ENCODE measurements at places on chromosomes 1 and 21.

DNA sequence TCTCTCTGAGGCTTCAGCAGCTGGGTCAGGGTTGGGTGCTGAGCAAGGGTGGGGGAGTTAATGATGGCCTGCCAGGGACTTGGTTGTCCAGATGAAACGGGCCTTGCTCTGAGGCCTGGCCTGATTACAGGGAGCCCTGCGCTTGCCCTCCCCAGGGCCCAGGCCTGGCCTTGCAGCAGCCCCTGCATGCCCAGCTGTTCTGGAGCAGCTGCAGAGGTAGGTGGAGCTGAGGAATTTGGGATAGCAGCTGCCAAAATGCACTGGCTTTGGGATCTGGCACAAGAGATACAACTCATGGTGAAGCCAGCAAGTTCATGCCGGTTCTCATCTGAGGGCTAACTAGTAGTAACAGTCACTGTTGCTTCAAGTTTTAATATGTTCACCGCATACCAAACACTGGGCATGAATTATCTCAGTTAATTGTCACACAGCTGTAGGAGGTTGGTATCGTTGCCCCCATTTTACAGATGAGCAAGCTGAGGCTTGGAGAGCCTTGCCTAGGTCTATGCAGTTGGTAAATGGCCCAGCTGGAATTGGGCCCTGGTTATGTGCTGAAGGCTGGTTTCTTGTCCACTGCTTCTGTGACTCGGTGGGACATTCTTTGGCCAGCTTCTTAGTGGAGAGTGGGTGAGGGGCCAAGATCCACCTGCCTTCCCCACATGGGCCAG, 7.3 kb upstream of the SERINC2 start:
- no peak for DNase-seq

DNA sequence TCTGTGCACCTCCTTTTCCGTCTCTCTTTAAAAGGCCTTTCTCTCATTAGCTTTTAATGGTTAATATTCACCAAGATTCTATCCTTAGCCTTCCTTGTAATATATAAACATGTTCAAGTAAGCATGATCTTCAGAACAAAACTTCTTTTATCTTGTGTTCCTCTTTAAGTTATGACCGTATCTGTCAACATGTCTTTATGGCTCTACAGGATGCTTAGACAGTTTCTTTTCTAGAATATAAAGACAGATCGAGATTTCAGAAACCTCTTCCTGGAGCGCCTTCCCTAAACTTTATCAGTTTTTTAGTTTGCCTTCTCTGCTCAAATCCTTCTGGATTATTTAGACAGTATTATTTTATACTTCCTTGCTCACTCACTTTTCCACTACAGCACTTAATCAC, 7.2 kb downstream of the RO60 start:
- DNase-seq: no peak

DNA sequence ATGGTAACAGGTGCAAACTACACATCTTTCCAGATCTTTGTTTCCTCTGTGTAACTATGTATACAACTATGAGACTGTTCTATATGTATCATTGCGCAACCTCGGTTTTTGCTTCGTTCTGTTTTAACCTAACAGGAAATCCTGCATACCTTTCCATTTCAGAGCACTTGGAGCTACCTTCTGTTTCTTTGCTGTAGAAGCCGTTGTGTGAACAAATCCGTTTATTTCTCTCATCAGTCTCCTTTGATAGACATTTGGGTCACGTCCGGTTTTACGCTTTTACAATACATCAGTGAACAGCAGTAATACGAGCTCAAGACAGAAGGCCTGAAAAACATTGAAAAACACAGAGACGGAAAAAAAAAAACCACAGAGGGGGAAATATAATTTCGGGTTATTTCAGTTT, 10.5 kb downstream of the ATP5IF1 start:
- no peak for DNase-seq

DNA sequence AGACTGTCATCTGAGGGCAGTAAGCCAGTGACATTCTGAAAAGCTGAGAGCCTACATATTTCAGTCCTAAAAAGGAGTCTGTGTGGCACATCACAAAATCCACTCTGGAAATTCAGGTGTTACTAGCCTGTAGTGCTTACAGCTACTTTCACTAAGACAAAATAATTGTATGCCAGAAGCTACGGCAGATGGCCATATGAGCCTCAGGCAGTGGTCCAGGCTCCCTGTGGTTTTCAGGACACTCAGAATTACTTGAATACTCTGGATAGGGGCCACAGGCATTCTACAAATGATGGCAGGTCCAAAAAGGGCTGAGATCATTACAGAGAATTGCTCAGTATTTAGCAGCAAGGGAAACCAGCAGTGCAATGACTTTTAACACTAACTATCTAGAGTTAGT, 527.1 kb downstream of the MRPL39 start:
- no peak for DNase-seq

GRCh38 chr1:78892260-78892840, 114.2 kb downstream of the ADGRL4 start:
- DNase-seq: no peak

DNA sequence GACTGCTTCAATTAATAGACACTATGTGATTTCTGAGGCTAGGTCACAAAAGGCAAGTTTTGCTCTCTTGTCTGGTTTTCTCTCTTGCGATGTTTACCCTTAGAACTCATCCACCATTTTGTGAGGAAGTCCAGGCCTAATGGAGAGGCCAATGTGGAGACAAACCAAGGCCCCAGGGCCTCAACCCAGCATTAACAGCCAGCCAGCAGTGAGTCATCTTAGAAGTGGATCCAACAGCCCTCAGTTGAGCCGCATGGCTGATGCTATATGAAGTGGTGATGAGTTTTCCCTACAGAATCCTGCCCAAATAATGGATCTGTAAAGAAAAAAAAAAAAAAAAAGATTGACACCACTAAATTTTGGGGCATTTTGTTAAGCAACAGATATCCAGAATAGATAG, 95.1 kb downstream of the DNTTIP2 start:
- no peak for DNase-seq

- peak; percentile 42 for DNase-seq
These were observed 68.5 kb downstream of the ATP2B4 start for GRCh38 chr1:203695116-203695515.

DNA sequence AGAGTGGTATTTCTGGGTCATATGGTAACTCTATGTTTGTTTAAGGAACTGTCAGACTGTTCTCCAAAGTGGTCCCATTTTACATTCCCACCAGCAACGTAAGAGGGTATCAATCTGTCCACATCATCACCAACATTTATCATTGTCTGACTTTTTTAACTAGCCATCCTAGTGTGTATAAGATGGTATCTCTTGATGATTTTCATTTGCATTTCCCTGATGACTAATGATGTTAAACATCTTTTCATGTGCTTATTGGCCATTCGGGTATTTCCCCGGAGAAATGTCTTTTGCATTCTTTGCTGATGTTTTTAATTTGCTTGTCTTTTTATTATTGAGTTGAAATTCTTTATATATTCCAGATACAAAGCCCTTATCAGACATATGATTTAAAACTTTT, 370.1 kb upstream of the NR5A2 start:
- DNase-seq: no peak

- DNase-seq: no peak
These were observed 94.3 kb downstream of the RIPK4 start for GRCh38 chr21:41672543-41672915.

GRCh38 chr1:156114919-156115513, 505 bp downstream of the LMNA start:
- DNase-seq: no peak

DNA sequence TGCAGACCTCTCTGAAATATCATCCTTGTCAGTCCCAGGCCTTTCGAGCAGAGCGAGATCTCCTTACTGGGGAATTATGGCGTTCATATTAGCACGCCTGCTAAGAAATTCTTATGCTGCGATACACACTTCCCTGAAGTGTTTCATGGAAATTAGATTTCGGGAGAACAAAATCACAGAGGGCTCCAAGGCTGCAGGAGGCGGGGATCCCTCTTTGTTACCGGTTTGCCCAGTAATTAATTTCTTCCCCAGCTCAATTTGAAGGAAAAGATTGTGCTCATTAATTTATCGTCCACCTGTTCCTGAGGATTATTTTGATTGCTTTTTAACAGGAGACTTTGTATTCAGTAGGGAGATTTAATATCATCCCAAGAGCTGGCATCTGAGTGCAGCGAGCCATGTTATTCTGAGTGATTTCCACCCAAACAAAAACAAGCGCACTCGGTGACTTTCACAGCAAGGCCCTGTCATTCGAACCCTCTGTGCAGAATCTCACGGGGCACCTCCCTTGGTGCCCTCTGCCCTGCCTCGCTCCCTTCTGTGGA, 202.3 kb upstream of the GALNT2 start:
- no peak for DNase-seq

- DNase-seq: no peak
These were observed 50.1 kb upstream of the RGS18 start for GRCh38 chr1:192108161-192108560.

- DNase-seq: no peak
These were observed 42.0 kb upstream of the FOXO6 start for GRCh38 chr1:41319106-41319755.

DNA sequence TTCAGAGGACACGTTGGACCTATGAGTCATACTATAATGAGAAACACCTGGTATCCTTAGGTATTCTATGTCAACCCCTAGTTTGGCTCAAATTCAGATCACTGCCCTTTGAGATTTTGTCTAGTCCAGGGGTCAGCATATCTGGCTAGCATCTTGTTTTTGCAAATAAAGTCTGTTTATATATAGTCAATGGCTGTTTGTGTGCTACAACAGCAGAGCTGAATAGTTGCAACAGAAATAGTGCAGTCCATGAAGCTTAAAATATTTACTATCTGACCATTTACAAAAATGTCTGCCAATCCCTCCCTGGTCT, 48.5 kb upstream of the EDEM3 start:
- no peak for DNase-seq

DNA sequence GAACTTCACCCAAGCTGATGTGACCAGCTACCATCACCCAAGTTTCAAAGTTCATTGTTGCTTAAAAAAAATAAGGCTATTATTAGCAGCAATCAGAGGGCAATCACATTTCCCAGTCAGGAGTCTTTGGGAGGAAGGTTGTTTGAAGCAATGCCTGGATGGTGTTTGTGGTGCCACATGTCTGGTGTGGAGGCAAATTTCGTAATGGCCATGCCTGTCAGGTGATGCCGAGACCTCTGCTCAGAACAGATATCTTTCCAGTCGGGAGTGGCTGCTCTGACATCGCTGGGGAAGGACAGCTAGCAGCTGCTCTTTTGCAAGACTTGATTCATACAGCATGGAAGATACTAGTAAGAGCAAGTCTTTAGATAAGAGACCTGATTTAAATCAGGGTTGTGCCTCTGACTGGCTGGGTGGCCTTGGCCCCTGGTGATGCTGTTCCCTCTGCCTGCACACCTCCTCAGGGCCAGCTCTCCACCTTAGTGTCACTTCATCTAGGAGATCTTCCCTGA, 187.8 kb upstream of the JUN start:
- peak; percentile 63 for DNase-seq

GRCh38 chr21:33026443-33026858, 716 bp downstream of the OLIG2 start:
- no peak for DNase-seq

- DNase-seq: no peak
These were observed 272.2 kb downstream of the VAV3 start for GRCh38 chr1:107692580-107693345.

- DNase-seq: no peak
These were observed 17.5 kb upstream of the OR6N2 start for GRCh38 chr1:158798531-158798930.

- DNase-seq: no peak
These were observed 511 bp downstream of the EFNA3 start for GRCh38 chr1:155079210-155079486.

- no peak for DNase-seq
These were observed 50.7 kb downstream of the DHRS3 start for GRCh38 chr1:12567288-12567819.

- DNase-seq: no peak
These were observed 308.8 kb downstream of the COL11A1 start for GRCh38 chr1:102799496-102799895.

- DNase-seq: no peak
These were observed 168.5 kb upstream of the ZC3H12A start for GRCh38 chr1:37305841-37306240.

DNA sequence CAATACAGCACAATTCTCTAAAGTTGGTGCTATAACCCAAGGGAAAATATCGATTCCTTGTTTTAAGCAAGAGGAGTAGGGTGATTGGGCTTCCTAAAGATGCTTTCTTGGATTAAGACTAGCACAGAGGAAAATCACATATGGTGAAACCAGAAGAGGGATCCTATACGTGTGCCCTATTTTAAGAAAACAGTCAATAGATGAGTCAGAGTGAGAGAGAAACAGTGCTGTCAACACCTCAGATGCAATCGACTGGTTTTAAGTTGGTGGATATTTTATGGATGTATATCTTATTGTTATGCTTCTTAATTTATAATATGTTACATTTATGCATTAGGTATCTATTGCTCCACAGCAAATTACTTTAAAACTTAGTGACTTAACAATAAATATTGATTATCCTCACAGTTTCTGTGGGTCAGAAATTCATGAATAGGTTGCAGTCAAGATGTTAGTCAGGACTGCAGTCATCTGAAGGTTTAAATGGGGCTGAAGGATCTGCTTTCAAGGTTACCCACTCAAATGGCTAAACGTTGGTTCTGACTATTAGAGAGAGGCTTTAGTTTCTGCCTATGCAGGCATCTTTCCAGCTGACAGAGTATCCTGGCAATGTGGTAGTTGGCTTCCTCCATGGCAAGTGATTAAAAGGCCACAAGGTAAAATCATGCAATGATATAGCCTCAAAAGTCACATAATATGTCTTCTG, 61.6 kb upstream of the DEPDC1 start:
- DNase-seq: no peak

DNA sequence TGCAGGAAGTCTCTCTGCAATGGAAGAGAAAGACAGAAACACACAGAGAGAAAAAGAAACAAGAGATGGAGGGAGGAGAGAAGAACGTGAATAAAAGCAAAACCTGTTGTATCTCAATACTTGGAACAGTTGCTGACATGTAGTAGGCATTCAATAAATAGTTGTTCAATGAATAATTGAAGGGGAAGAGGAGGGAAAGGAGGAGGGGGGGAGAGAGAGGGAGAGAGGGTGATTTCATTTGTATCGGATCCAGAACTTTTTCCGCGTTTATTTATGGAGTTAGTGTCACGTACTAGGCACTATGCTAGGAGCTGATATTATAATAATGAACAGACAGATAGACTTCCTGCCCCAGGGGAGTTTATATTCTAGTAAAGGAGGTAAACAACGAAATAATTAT, 144.1 kb downstream of the OMA1 start:
- DNase-seq: no peak

DNA sequence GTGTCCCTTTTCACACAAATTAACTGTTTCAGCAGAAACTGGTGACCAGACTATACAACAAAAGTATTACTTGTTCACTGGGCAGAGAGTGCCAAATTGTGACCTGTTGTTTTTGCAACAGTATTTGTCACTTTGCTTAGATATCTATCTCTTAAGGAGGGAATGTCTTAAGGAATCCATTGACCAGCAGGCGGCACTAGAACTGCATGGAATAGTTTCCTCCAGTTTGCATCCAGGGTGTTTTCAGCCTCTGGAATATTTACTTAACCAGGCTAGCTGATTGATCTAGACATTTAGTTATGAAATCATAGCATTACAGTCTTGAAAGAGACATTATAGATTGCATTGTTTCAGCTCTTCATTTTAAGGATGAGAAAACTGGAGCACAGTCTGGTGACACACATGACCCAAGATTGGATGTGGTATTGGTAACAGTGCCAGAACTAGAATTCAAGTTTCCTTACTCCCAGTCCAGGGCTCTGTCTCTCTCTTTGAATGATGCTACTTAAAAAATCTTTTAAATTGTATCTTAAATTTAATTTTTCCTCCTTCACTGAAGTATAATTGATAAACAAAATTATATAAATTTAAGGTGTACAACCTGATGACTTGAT, 16.9 kb downstream of the RPTN start:
- no peak for DNase-seq

- DNase-seq: no peak
These were observed 41.4 kb upstream of the GJB5 start for GRCh38 chr1:34713443-34713842.

Measured in uterus (tissue), 4 donors.